ENCODE measurements at places on chromosomes 6 and 20. TPM values are rescaled to one million over a fixed set of nuclear protein-coding genes. Genes with fewer than 3 reads are reported as not detected.

FAM217A gene
- not detected for total RNA-seq

DNA sequence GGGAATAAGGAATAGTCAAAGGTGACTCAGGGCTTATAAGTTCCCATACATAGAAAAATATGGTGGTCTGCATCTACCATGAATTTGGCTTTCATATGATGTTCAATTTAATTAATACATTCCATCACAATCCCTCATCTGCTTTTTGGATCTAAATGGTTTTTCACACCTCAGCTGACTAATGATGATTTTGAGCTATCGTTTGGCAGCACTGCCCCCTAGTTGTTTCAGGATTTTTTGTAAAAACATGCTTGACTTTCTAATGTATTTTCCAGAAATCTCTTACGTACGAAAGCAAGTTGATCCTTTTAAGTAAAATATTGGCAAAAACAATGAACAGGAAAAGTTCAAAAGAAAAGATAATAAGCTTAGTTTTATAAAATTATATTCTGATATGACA is 408.6 kb upstream of the ADGRB3 start:
- H3K36me3 ChIP-seq = no peaks in the 10 kb centered on the region
- H3K27me3 ChIP-seq = no peaks in the 10 kb centered on the region
- no peaks in the 10 kb centered on the region for H3K4me1 ChIP-seq
- no peak overlapping the region for H3K4me3 ChIP-seq
- DNase-seq = peak; percentile 61

- no peak for DNase-seq
- no peak overlapping the region for H3K4me3 ChIP-seq
- no peaks in the 10 kb centered on the region for H3K36me3 ChIP-seq
- no peaks in the 10 kb centered on the region for H3K27me3 ChIP-seq
Observed at GRCh38 chr20:29298759-29299613, 1958.5 kb upstream of the DEFB115 start.

DNA sequence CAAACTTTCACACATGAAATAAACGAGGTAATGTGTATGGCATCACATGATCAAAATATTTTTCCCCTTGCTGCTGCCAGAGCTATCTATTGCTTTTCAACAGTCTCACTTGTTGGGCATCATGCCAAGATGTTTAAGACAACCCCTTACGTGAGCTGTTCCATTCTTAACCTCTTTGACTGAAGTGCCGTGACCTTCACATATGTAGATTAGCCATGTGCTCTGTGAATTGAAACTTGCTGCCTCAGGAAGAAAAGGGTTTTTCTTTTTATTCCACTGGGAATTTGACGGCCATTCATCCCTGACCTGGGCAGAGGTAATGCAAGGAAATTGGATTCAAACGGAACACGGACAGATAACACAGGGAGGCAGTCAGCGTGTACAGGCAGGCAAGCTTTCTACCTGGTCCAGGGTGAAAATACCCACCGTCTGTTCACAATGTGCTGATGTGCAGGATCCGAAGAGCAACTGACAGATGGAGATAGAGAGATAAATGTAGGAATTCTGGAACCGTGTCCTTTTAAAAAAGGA is 14.2 kb downstream of the ARID1B start:
- DNase-seq = peak; percentile 95
- peaks cover 56% of the 10 kb centered on the region for H3K4me1 ChIP-seq
- H3K4me3 ChIP-seq = no peak overlapping the region
- H3K27ac ChIP-seq = peak overlapping the region; percentile 85
- no peaks in the 10 kb centered on the region for H3K36me3 ChIP-seq

DNA sequence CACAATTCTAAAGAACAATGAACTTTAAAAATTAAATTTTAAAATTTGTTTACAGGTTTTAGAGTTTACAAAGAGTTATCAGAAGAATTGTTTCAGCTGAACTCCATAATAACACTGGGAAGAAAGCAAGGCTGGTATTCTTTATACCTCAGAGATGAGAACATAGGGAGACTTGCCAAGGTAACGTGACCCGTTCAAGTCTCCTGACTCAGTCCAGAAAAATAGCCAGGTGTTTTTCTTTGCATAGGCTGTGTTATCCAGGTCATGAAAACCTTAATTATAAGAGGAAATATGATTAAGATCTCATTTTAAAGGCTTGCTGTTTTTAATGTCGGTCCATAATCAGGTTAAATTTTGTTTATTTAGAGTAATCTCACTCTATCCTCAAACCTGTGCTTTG is 8.5 kb upstream of the C6orf141 start:
- H3K4me3 ChIP-seq = no peak overlapping the region
- no peak overlapping the region for H3K27ac ChIP-seq
- H3K27me3 ChIP-seq = peaks cover 2% of the 10 kb centered on the region
- no peaks in the 10 kb centered on the region for H3K36me3 ChIP-seq
- DNase-seq = no peak

TDRD6 gene
- 0.28 TPM for total RNA-seq

DNA sequence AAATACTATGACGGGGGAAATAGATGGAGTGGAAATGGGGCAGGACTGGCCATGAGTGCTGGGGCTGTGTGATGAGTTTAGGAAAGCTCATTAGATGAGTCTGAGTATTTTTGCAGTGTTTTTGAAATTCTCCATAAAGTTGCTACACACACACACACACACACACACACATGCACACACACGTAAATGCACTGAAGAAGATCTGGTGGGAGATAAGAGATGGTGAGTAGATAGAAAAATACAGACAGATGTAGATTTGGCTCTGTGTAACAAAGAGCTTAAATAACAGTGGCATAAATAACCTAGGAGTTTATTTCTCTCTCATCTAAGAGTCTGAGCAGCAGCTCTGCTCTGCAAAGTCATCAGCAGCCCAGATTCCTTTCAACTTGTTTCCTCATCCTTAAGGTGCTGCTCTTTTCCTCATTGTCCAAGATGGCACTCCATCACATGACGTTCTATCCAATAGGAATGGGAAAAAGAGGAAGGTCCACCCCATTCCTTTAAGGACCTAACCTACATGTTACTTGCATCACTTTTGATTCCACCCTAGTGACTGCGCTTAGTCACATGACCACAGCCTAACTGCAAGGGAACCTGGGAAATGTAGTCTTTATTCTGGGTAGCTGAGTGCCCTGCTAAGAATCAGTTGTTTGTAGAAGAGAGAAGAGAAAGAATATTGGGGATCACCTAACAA is 76.4 kb downstream of the EYA2 start:
- H3K4me3 ChIP-seq = no peak overlapping the region
- no peaks in the 10 kb centered on the region for H3K36me3 ChIP-seq
- no peaks in the 10 kb centered on the region for H3K27me3 ChIP-seq
- H3K4me1 ChIP-seq = no peaks in the 10 kb centered on the region

RAB44 gene
- total RNA-seq = not detected

MAP7 gene
- 13.8 TPM for total RNA-seq

DNA sequence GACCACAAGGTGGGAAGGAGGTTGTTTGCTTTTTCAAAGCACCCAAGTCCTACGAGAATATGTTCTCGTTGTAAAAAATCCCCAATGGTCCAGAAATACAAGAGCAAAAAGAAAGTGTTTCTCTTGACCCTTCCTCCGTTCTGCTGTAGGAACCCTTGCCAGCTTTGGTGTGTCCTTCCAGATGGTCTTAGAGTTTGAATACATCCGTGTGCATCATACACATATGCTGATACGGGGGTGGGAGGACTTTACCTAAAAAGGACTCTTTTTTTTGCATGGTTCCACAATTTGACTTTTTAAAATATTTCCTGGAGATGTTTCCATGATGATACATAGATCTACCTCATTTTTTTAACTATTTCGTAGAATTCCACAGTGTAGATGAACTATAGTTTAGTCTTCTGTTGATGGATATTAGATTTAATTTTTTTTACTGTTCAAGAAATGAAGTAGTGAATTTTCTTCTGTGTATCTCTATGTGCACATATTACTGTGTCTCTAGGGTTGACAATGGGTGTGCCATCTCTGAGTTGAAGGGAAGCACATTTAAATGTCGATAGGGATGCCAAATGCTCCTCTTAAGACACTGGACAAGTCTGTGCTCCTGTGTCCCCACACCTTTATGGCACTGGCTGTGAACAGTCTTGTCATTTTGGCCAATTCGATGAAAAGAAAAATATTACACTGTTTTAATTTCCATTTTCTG is 182.1 kb upstream of the SNX9 start:
- H3K4me1 ChIP-seq = no peaks in the 10 kb centered on the region
- H3K27me3 ChIP-seq = no peaks in the 10 kb centered on the region
- H3K4me3 ChIP-seq = no peak overlapping the region
- no peaks in the 10 kb centered on the region for H3K36me3 ChIP-seq
- no peak for DNase-seq

LAMA4 gene
- total RNA-seq = 155 TPM

- no peaks in the 10 kb centered on the region for H3K27me3 ChIP-seq
- H3K4me1 ChIP-seq = no peaks in the 10 kb centered on the region
- H3K27ac ChIP-seq = no peak overlapping the region
- DNase-seq = no peak
- no peaks in the 10 kb centered on the region for H3K36me3 ChIP-seq
Observed at GRCh38 chr6:122077603-122078002, 321.8 kb upstream of the HSF2 start.

DNA sequence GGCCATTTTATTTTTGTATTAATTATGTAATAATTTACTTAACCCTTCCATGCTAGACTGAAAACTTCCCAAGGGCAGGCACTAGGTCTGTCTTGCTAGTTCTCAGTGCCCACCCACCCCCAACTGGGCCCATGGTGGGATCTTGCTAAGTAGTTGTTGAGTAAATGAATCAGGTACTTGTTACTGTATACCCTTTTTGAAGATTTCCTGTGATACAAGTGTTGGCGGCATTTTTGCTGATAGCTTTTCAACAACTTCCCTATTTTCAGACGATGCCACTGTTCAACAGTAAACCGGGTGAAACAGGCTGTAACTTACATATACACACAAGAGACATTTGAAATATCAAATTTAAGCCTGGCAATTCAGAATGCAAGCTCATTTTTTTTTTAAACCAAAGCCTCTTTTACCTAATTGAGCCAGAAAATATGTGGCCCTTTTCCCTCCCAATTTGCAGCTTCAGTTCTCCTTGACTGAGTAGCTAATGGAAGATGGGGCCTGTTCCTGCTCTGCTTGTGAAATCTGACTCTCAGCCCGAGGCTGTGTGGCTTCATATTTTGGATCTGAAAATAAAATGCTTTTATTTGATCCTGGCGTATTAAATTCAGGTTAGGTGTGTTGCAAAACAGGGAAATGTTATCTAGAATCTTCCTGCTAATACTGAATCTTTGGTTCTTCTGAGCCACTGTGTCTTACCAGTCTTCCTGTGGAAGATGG is 288.3 kb downstream of the NRN1 start:
- no peak overlapping the region for H3K4me3 ChIP-seq
- no peaks in the 10 kb centered on the region for H3K4me1 ChIP-seq
- no peaks in the 10 kb centered on the region for H3K27me3 ChIP-seq
- H3K27ac ChIP-seq = no peak overlapping the region
- H3K36me3 ChIP-seq = no peaks in the 10 kb centered on the region
- no peak for DNase-seq

- no peaks in the 10 kb centered on the region for H3K4me1 ChIP-seq
- H3K4me3 ChIP-seq = no peak overlapping the region
Observed at GRCh38 chr6:80742481-80742880, 636.0 kb downstream of the BCKDHB start.

ESR1 gene
- total RNA-seq = 1.9 TPM

FAM209B gene
- not detected for total RNA-seq

GRCh38 chr20:49729780-49730179 is 16.1 kb upstream of the B4GALT5 start:
- no peaks in the 10 kb centered on the region for H3K36me3 ChIP-seq
- no peak overlapping the region for H3K4me3 ChIP-seq
- no peak overlapping the region for H3K27ac ChIP-seq
- no peaks in the 10 kb centered on the region for H3K4me1 ChIP-seq

BTNL2 gene
- total RNA-seq = not detected

GLYATL3 gene
- total RNA-seq = not detected

DNA sequence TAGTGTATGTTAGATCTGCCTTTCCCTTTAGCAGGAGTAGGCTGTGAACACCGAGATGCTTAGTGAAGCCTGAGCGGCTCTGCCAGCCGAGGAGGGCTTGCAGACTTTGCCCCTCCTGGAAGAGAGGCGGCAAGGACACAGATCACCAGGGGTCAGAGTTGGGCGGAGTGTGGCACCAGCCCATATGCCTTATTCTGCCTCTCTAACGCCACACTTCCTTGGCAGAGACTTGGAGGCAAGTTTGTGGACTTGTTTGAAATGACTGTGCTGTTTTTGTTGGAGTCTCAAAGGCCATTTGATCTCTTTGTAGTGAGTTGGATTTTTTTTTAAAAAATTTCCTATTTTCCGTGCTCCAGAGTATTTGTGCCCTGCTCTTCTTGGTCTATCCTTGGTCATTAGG is 44.5 kb upstream of the CLDN20 start:
- no peaks in the 10 kb centered on the region for H3K4me1 ChIP-seq
- no peak for DNase-seq
- no peaks in the 10 kb centered on the region for H3K36me3 ChIP-seq
- no peak overlapping the region for H3K27ac ChIP-seq
- no peak overlapping the region for H3K4me3 ChIP-seq
- peaks cover 9% of the 10 kb centered on the region for H3K27me3 ChIP-seq

- H3K36me3 ChIP-seq = no peaks in the 10 kb centered on the region
- H3K4me1 ChIP-seq = no peaks in the 10 kb centered on the region
- no peak for DNase-seq
- no peak overlapping the region for H3K4me3 ChIP-seq
Observed at GRCh38 chr20:24283186-24283585, 186.2 kb upstream of the SYNDIG1 start.

- peaks cover 12% of the 10 kb centered on the region for H3K4me1 ChIP-seq
- no peak overlapping the region for H3K27ac ChIP-seq
- H3K4me3 ChIP-seq = no peak overlapping the region
- no peaks in the 10 kb centered on the region for H3K36me3 ChIP-seq
- DNase-seq = no peak
Observed at GRCh38 chr20:18835466-18836256, 22.1 kb downstream of the SCP2D1 start.

Data from cardiac muscle cell (in vitro differentiated cells and primary cell).